Nephron progenitor cell (in vitro differentiated cells): ENCODE measurements at places on chromosomes 2 and 18.

GRCh38 chr2:48170281-48170680, 264.0 kb upstream of the FBXO11 start:
- DNase-seq: no peak

GRCh38 chr2:136393514-136393913, 275.6 kb upstream of the CXCR4 start:
- DNase-seq: no peak

GRCh38 chr2:233728723-233729301, at the start of gene UGT1A3:
TSS of gene UGT1A3 (plus strand) at chr2:233729042. CDS start at chr2:233729127, 85 bp downstream.
- DNase-seq: no peak

GRCh38 chr2:169828141-169828811, 1.0 kb downstream of the UBR3 start:
- peak; percentile 61 for DNase-seq

- DNase-seq: no peak
Observed at GRCh38 chr2:68190991-68191731, 33.5 kb downstream of the PNO1 start.

- DNase-seq: no peak
Observed at GRCh38 chr2:241573741-241574140, 15.2 kb downstream of the BOK start.

- no peak for DNase-seq
Observed at GRCh38 chr2:190853531-190854383, 26.9 kb upstream of the GLS start.

DNA sequence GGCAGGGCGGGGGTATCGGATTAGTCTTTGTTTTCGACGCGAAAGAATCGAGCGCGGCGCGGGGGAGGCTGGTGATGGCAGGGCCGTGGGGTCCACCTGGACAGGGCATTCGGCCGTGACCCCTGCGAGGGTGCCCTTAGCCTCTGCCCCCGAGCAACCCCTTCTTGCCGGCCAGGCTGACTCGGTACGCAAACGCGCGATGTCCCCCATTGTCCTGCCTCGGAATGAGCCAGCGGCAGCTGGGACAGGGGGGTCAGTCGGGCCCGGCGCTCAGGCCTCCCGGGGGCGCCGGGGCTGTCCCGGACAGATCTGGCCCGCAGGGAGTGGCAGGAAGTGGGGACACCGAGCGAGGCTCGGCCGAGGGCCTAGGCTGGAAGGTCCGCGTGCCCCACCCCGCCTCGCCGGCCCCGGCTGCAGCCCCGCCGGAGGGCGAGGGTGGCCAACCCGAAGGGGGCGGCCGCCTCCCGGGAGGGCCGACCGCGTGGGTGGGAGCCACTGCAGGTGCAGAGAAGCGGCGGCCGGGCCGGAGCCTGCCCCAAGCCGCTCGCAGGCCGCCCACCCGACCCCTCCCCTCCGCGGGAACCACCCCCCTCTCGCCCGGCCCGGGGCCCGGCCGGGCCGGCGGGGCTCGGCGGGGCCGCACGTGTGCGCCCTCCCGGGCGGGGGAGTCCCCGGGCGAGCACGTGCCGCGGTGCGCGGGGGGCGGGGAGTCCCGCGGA, at the start of gene TET3:
TSS of gene TET3 (plus strand) at position 708 of the 719 bp plus-strand sequence. CDS start 1,494 bp downstream, outside the sequence.
- DNase-seq: peak; percentile 50

DNA sequence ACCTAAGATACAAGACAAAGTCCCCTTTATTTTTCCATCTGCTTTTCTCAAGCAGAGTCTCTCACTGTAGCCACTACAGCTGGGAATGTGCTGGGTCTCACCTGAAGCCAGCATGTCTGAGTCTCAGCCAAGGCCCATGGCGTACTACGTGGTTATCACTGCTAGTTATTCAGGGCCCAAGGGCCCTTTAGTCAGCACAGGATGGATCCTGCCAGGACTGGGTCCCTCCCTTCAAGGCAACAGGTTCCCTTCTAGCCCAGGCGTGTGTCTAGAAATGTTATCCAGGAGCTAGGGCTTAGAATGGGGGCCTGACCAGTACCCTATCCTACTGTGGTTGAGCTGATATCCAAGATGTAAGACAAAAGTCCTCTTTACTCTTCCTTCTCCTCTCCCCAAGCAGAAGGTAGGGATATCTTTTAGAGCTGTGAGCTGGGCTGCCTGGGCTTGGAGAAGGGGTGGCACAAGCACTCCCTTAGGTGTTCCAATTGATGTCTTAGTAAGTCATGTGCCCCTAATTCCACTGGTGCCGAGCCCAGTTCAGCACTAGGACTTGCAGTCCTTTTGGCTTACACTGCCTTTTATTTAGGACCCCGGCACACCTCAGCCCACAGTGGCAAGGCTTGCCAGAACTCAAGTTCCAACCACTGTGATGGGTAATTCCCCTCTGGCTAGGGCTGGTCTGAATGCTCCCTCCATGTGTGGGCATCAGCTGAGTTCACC, 17.7 kb downstream of the VPS54 start:
- no peak for DNase-seq

GRCh38 chr18:48228301-48228715, 180.9 kb downstream of the ZBTB7C start:
- DNase-seq: no peak

- DNase-seq: no peak
Observed at GRCh38 chr2:121694398-121695170, 42.1 kb downstream of the NIFK start.

DNA sequence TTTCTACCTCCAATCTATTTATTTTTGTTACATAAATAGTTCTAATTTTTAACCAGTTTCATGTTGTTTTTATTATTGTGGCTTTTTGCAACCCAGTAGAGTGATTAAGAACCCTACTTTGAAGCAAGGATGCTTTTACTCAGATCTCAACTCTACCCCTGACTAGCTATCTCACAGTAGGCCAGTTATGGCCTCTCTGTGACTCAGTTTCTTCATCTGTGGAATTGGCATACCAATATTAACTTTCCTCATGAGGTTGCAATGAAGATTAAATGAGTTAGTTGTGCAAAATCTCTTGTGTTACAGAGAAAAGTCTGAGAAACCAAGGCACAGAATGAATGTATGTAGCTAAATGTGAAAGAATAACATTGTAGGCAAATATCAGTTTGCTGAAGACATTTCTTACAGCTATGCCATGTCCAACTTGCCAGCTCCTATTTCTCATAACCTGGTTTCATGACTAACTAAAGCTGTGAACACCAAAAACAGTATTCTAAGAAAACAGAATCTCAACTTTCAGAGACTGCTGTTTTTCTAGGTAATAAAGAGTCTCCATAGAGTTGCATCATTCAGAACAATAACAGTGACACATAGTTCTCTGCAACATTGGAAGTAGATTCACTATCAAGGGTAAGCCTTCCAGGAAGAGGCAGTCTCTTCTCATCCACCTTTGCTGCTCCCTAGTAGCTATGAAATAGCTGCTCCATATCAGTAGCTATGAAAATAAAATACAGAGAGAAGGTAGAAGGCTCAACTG, 33.2 kb upstream of the CYTIP start:
- DNase-seq: no peak

DNA sequence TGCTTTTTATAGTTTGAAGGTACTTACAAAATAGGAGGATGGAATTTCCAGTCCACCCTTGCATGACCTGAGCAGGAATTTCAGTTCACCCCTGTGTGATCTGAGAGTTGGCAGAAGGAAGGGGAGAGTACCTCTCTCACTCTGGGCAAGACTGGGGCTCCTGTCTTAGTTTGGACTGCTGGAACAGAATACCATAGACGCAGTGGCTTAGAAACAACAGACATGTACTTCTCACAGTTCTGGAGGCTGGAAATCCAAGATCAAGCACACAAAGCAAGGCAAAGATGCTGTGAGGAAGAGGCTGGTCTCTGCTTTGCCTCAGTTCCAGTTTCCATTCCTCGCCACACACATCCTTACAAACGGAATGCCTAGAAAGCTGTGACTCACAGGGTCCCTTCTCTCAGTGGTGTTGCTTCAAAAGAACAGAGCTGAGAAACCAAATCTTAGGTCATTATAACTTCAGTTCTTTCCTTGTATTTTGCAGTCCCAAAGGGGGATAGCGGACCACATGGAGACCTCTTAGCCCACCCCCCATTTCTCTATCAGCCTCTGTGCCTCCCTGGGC, 108.8 kb upstream of the HAAO start:
- DNase-seq: no peak

- no peak for DNase-seq
Observed at GRCh38 chr2:69617744-69618143, 25.8 kb downstream of the AAK1 start.

GRCh38 chr2:99780276-99780675, 290.5 kb upstream of the REV1 start:
- DNase-seq: no peak

DNA sequence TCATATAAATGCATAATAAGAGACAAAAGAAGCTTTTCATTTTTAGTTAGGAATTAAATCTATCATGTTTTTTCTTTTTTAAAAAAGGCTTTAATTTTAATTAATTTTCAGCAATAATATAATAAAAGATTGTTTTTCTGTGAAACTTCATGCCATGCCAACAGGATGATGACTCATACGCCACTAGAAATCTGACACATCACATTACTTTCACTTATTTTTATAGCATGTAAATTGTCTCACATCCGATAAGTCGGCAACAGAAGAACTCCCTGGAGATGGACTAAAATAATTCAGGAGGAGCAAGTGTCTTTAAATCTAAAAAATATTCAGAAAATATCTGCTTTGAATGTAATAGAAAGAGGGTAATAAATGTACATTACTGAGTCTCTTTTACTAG, 1024.2 kb upstream of the ACVR2A start:
- no peak for DNase-seq

DNA sequence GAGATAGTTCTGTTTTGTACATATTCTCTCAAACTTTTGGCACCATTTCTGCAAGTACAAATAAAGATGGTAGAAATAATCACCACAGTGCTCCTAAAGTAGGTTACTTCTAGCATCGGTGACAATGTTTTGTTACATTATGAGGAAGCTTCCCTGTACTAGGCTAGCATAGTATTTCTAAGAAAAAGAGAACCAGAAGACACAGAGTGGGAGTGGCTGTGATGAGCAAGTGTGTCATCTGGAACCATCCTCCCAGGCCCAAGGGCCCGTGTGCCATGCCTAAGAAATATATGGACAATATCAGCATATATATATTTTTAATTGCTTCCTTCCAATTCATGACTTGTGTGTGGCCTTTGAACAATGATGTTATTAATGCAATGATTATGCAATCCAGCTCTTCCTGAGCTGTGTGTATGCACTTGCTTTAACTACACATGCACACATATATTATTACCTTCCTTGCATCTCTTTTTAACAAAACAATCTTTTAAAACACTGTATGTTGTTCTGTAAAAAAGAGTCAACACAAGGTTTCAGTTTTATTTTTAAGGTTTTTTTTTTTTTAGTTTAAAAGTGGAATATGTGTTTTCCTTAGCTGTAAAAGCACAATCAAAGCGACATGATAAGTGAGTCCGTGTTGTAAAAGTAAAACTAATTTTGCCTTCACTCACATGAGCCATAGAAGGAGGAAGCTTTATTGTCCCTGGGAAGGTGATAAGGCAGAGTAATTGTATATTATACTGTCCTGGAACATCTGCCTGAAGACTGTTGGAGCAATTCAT, 303.9 kb downstream of the ZNF407 start:
- DNase-seq: no peak

- peak; percentile 88 for DNase-seq
Observed at GRCh38 chr2:27211943-27212625, at the start of the genes ATRAID and SLC5A6. TSS of gene ATRAID (plus strand) at chr2:27212041. CDS start at chr2:27212369, 328 bp downstream. TSS of gene SLC5A6 (minus strand) at chr2:27212268. CDS start at chr2:27207650, 4,618 bp downstream.

DNA sequence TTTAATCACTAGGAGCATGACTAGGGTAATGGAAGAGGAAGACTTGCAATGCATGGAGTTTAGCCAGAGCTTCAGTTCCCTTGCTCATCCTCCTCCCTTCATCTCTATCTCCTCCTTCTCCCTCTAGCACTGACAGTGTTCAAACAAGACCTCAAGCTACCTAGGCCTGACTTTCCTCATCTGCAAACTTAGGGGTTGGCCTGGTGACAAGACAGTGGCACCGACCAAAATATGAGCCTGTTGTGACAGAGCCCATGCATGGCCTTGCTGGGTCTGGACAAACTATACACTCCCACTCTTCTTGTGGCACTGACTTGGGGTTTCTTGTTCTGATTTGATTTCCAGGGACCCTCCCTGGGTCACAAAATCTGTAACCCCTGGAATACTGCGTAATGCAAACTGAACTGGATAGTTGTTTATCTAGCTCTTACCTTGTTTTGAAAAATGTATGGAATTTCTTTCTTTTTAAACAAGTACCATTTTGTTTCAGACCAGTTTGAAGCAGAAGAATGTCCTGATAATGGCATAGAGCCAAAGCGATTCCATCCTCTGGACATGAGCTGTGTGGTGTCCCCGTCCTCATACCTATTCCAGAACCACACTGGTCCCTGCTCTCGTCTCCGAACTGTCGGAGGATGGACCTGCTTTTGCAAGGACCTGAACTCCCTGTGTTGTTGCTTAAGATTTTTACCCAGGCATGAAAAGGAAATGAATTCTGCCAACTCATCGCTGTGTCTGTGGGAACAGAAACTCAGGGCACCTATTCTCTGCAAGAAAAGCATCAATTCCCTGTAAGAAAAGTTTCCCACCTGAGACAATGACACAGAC, 33.4 kb upstream of the PPP4R1 start:
- no peak for DNase-seq

GRCh38 chr18:58758046-58758445, 86.8 kb downstream of the MALT1 start:
- no peak for DNase-seq

DNA sequence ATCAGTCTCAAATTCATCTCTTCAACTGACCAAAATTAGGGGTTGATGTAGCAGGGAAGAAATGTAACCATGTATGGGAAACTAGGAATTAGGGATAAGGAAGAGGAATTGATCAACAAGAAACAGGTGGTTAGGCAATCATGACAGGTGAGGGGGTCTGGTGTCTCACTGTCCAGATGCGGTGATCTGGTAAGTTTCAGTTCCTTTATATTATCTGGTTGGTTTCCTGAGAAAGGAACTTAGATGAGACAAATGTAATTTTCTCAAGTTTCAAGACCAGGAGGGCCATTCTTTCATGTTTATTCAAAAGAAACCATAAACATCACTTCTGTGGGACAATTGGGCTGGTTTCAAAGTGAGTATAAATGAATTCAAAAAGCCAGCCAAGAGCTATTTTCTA, 306.2 kb upstream of the KCNJ3 start:
- DNase-seq: no peak

DNA sequence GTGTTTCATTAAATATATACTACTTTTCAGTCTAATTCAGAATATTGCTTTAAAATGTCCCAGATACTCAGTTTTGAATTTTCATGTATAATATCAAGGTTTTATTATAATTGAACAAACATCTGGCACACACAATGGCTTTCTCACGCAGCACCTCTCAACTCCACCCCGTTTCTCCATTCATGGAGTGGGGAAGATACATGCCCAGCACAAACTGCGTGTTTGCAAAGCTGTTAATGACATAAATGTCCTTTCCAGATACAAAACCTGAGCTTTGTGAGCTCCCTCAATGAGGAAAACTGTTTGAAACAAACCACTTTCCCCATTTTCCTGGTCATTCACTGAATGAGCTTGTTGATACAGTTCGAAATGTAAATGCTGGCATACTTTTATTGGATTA, 150.3 kb upstream of the RASGRP3 start:
- DNase-seq: no peak

DNA sequence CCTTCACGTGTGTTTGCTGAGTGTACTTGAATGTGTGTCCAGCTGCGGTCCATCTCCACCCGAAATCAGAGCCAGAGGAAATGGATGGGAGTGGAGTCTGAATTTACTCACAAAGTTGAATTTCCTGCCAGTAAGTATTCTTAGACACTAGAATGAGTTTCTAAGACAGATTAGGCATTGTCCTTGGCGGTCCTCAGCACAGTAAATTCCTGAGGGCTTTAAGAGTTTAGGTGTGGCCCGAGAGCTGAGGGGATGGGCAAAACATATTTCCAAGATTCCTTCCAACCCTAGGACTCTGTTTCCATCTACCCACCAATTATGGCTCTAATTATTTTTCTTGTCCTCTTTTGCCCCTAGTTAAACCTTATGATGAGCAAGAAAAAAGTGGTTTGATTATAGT, 90.3 kb upstream of the PHLPP1 start:
- DNase-seq: no peak

- DNase-seq: no peak
Observed at GRCh38 chr2:68282811-68283418, 30.6 kb upstream of the PPP3R1 start.
